ENCODE measurements at places on chromosomes 11 and 22.
A peak's percentile ranks its signal among the peaks of the same experiment; 100 is the strongest.

DNA sequence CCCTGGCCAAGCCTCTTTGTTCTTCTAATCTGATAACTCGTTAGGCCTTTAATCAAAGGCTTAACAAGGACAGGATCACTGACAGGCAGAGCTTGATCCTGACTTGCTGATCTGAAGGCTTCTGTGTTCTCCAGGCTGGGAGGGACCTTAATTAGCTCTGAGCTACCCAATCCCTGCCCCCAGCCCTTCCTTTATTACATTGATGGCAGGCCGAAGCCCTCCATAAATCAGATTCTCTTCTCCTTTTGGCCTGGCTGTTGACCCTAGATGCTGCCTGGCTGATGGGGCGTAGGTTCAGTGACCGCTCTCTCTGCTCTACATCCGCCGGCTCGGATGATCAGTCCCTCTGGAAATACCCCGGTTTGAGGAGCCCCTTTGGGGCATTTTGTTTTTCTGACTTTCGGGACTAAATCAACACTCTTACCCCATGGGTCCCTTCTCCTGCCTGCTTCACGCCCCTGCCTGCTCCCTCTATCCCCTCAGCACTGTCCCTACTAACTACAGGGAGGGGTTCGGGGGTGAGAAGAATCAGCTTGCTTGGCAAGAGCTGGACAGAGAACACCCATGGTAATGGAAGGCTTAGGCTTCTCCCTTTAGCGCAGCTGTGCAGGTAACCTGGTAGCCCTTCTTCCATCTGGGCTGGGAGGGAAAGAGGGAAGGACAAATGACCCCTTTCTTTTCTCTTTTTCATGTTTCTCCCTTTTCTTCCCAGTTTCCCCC lies 10.0 kb upstream of the RRM1 start:
- no peak for DNase-seq

DNA sequence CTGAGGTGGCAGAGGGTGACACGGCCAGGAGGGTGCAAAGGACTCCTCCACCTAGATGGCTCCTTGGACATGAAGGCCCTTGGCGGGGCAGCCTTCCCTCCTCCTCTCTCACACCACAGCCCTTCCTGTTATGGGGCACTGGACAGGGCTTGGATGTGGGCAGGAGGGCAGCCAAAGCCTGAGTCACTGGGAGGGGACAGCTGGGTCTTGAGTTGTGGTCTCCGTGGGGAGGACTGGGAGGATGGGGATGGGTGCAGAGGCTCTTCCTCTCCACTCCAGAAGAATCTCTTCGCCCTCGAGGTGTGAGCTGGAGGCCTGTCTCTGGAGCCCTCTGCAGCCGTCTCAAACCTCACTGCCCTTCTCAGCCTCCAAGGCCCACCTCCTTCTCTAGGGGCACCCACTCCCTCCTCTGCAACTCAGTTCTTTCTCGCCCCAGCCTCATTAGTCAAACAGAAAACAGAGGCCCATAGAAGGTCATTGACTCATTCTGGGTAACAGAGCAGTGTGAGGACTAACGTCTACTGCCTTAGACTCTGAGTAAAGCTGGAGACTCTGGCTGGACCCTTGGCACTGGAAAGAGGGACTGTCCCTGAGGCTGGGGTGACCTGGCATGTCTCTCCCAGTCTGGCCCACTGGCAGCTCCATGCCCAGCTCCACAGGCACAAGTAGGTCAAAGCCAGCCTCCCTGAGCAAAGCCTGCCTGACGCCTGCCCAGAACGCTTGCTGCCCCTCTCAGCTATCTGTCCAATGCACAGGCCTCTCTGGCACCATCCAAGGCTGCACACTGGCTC lies 47.5 kb upstream of the CDON start:
- DNase-seq: no peak

GRCh38 chr22:39907605-39908097 lies 6.8 kb downstream of the GRAP2 start:
- DNase-seq: no peak

DNA sequence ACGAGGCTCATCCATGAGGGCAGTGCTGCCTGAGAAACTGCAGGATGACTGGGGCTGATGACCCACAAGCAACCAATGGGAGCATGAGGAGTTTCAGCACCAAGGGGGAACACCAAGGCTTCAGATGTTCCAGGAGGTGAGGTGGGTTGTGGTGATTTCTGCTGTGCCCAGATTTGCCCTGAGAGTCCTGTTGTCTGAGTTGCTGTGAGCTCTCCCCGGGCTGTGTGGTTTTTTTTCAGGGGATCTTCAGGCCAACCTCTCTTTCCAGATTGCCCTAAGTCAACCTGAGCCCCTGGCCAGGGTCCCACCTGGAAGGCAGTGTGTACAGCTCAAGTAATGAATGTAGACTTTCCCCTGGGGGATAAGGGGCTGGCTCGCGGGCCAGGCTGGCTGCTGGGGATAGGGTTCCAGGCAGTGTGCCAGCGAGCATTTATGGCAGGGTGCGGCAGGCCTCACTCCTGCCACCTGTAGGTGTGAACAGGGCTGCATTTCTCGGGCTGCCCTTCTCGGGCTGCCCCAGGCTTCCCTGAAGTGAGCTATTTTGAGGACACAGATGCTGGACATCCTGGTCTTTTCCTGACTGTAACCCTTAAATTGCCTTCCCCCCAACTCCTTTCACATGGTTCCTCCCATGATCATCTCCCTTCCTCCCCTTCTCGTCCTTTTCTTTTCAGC lies 9.8 kb downstream of the SLC22A6 start:
- DNase-seq: no peak

GRCh38 chr11:63793161-63793560 lies 20.1 kb upstream of the SPINDOC start:
- DNase-seq: no peak

GRCh38 chr11:120043328-120043945 lies 94.5 kb downstream of the TRIM29 start:
- DNase-seq: no peak

- DNase-seq: no peak
Measured at GRCh38 chr11:99920956-99921355, 766.1 kb upstream of the ARHGAP42 start.

DNA sequence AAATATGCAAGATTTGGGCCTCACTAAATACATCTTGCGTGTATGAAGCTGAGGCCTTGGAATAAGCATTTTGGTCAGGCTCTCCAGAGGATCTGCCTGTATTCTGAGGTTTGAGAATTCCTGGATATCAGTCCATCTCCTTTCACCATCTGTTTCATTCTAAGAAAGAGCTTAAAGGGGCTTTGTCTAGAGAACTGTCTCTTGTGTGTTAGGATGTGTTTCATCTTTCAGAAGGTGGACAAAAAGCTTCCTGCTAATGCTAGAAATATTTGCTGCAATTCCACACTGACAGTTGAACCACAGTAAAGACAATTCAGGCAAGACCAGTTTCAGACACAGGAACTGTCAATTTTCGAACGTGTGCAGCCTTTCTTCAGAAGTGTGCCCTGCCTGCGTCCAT lies 185.4 kb downstream of the DBX1 start:
- DNase-seq: no peak

DNA sequence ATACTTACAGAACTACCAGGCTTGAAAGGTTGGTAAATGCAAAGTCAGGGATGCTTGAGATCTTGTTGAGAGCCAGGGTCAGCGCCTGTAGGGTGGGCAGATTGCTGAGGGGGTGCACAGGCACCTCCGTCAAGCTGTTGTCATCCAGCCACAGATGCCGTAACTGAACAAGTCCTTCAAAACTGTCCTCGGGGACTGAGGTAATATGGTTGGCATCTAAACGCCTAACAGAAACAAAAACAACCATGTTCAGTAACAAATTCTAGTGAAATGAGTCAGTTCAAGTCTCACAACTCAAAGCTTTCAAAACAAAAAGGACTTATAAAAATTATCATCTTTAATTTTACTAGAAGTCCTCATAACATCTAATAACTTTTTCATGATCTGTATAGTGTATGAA lies 22.2 kb upstream of the CCDC34 start:
- DNase-seq: no peak

DNA sequence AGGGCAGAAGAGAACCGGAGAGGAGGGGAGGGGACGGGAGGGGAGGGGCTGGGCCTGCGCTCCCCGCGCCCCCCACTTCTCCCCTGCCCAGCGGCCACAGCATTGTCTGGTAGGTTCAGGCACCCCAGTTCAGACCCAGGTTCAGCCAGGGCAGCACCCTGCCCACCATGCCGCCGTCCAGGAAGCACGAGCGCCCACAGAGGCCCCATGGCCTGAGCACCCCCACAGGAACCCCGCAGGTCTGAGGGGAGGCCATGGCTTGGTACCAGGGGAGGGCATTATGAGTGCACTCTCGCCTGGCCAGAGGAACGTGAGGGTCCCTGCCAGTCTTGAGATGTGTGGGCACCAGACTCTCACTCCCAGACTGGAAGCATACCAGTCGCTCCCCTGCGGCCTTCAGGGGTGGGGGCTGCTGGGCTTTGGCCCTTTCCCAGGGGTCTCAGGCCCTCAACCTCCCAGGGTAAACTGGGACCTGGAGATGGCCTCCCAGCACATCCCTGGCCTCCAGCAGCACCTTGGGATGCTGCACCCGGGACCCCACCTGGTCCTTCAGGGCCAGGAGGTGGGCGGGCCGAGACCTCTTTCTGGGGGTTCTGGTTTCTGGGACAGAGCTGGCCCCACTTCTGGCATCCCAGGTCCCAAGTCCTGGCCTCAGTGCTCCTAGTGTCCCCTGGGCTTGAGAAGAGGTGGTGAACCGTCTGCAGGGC lies 597 bp upstream of the PLXNB2 start:
- peak; percentile 52 for DNase-seq

DNA sequence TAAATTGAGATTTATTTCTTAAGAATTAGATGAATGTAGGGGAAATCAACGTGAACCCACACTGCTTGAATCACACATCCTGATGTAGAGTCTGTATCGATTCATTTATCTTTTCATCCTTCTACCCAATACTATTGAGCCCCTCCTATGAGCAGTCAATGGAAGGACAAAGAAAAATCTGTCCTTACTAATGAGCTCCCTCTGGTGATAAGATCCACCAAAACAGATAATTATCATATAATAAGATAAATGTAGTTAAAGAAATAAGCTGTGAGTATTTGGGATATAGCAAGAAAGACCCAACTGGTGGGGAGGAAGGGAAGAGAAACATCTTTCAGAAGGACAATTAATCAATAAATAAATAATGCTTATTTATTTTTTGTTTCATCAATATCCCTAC lies 385.1 kb upstream of the CCDC90B start:
- no peak for DNase-seq

- DNase-seq: peak; percentile 13
Measured at GRCh38 chr22:27994481-27995331, 75.7 kb upstream of the PITPNB start.

GRCh38 chr22:17149076-17149815 lies 9.8 kb downstream of the HDHD5 start:
- DNase-seq: no peak

All from right hindlimb (tissue), 1 donor.